ENCODE measurements at places on chromosomes 12 and 14. TPM values are rescaled to one million over a fixed set of nuclear protein-coding genes. Genes with fewer than 3 reads are reported as not detected.

Gene MAP3K9
- 20.0 TPM for total RNA-seq

DNA sequence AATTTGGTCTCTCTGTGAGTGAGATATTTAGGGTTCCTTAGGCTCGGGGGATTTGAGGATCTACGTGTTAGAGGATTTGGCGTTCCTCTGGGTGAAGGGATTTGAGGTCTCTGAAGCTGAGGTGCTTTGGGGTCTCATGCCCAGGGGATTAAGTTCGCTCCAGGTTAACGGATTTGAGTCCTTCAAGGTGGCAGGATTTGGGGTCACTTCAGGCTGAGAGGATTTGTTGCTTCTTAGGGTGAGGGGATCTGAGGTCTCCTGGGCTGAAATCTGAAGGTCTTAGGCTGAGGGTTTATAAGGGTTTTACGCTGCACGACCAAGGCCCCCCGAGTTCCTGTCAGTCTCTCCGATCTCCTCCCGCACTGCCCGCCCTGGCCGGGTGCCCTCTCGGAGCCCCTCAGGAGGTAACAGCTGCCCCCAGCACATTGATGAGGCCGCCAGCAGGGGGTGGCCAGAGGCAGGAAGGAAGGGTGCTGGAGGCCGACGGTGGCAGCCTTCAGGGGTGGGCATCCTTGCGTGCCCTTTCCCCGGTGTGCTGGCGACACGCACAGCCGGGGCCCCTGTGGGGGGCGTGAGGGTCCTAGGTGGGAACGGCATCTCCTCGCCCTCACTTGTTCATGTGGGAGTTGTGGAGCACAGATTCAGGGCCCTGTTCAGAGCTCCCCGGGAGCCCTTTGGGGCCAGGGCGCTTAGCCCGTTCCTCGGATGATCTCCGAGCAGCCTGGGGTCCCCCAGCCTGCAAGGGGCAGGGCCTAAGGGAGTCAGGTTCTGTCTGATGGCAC lies 14.3 kb downstream of the CEP170B start:
- no peak for DNase-seq

DNA sequence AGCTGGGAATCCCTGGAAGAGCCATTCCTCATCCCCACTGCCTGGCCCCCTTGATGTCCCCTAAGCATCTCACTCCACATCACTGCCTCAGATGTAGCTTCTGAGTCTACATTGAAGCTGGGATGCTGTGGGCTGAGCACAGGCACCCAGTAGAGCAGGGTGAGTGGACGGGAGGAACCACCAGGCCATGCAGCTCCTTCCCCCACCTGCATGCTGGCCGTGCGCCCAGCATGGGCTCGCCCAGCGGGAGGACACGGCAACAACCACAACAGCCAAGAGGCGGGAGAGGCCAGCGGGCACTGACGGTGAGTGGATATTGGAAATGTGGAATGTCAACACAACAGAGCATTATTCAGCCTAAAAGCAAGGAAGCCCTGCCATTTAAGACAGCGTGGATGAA lies 310.9 kb downstream of the ADGRD1 start:
- DNase-seq, result no peak

Gene ELK3
- total RNA-seq, result 9.4 TPM

DNA sequence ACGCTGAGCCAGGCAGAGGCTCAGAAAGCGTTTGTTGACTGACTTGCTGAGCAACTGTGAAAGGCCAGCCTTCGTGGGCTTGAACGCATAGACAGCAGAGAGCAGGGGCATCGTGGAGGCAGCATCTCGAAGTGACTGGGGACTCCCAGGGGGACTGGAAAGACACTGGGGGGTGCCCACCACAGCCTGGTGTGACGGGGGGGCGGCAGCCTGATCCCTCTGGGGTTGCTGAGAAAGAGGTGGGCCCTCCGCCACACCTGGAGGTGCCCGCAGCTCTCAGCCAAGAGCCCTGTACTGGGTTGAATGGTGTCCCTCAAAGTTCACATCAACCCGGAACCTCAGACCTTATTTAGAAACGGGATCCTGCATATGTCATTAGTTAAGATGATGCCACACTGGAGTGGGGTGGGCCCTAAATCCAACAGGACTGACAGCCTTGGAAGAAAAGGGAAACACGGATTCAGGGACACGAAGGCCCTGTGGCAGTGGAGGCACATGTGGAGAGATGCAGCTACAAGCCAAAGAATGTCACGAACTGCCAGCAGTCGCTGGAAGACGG lies 84.6 kb downstream of the RFLNA start:
- no peak for DNase-seq

Gene TEAD4
- total RNA-seq, result 133 TPM

All from H9 (cell line).